ENCODE measurements at places on chromosomes 13 and 19. TPM values are rescaled to one million over a fixed set of nuclear protein-coding genes. Genes with fewer than 3 reads are reported as not detected.

DNA sequence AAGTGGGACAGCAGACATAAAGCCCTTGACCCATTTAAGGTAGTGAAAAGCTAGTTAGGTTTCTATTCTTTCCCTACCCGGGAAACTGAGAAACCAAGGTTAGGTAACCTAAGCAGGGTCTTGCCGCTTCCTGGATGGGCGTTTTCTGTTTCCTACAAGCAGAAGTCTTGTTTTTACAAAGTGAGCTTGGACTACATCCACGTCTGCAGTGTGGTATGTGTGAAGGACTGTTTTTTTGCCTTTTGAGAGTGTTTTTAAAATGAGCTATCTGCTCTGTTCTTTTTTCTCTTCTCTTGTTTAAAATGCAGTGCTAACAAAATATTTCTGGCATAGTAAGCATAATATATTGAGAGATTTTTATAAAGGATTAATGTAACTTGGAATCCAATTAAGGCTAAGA is 49.4 kb downstream of the GPR12 start:
- DNase-seq: no peak

GRCh38 chr19:35079826-35080225 is 35.8 kb upstream of the FXYD3 start:
- no peak for DNase-seq

Gene SDHAF1
- total RNA-seq: 12.7 TPM

Gene ZNF813
- 0.87 TPM for total RNA-seq

GRCh38 chr19:46950526-46951170 is 69.0 kb upstream of the NPAS1 start:
- no peak for DNase-seq

GRCh38 chr13:94298346-94298745 is 181.1 kb downstream of the DCT start:
- DNase-seq: no peak

Gene ANGPTL8
- 76.0 TPM for total RNA-seq

DNA sequence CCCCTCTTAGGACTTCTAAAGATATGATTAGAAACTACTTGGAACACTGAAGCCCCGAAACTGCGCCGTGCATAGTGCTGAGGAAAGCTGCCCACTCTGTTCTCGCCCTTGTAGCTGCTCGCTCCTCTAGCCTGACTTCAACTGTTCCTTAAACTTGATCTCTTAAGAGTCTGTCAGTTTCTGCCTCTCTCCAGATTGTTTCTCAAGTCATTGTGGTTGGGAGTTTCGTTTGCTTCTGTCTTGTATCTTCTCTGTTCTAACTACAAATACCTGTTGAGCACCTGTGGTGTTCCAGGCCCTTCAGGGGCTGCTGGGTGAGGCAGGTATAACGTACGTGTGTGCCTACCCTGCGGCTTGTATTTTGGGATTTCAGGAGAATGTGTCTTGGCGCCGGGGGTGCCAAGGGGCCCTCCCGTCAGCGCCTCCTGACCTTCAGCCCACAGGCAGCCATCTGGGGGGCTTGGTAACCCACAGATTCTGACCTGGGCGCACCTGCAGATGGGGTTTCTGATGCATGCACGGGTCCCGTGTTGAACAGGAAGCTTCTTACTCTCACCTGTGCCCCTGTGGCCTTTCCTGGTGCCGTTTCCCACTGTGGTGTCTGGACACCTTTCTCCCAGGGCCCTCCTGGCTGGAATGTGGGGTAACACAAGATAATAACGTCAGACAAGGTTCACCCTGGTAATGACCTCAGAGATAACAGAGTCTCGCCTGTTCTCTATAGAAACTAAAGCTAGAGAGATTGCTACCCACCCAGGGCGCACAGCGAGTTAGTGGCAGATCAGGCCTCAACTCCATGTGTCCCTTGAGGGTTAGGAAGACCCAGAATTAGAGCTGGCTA is 17.2 kb upstream of the DCUN1D2 start:
- DNase-seq: no peak

DNA sequence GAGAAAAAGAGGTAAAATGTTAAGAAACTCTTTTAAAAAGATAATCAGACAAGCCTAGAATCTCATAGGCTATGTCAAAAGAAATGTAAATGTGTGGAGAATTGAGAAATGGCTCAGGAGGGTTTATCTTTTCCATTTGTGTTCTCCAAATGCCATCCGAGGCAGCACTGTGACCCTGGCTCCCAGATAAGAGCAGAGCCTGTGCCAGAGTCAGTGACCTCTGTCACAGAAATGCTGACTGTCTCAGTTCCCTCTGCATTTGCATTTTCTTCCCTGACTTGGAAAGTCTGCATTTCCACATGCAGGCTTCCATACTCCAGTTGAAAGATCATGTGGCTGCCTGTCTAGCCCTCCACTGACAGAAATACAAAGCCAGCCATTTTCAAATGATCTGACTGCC is 42.0 kb downstream of the SERTM1 start:
- peak; percentile 50 for DNase-seq

DNA sequence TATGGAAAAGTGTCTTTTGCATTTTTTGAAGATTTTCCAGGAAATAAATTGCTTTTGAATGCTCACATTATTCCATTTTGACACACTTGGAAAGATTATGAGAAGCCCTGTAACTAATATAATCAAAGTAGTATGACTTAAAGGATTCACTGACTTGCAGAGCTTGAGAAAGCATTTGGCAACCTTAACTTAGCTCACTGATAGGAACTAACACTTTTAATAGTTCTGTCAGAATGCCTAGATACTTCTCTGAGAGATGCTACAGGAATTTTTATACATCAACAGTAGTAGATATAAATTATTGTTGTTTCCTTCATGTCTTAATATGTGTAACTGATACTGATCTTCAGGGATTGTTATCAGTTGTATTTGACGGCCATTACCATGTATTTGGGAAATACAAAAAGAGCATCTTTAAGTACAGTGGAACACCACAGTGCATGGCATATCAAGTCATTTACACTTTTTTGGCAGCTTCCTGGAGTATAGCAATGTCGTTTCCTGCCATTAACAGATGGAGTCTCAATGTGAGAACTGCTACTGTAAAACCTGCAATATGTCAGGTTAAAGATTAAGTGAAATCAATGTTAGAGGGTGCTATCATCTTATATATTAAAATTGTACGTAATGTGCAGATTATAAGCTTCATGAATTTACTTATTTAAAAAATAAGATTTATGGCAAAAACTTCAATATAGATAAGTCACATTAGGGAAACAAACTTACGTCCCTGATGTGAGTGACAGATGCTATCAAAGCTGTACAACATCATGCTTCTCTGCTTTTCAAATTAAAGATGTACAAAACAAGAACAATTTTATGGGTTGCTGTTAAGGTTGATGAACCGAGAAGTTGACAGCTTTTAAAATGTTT is 1159.8 kb upstream of the MIR17HG start:
- DNase-seq: no peak

Gene IRGC
- total RNA-seq: not detected

All from right lobe of liver (tissue), 6 donors.